ENCODE measurements at places on chromosomes 12 and 14.

DNA sequence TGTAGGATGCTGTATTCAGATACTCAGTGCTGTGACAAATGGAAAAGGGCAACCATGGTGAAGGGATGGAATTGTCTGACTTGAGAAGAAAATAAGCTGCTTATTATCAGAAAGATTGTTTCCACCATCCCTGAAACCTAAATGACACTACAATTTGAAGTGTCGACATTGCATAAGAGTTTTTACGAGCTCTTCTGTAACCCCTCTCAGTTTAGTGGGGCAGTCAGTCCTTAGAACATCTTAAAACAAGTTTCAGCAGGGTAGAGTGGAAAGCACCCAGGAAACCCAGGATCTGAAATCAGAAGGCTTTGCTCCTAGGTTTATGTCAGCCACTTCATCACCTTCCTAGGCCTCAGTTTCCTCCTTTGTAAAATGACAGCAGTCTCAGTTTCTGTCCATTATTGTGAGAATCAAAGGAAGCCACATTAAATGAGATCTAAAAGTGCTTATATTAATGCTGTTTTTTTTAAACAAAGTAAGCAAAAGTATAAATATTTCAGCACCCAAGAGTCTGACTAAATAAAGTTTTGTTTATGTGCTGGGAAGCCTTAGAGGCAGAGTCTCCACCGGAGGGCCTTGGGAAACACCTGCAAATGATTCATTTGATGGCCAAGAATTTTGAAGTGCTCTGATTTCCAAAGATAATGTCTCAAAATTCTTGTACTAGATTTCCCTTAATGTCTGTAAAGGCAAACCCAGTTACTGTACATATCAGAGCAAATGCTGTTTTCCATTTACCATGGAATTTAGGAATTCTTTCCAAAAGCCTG lies 1.8 kb downstream of the IFT43 start:
- no peak for DNase-seq

- no peak for DNase-seq
Observed at GRCh38 chr12:26512213-26512612, 316.8 kb downstream of the SSPN start.

DNA sequence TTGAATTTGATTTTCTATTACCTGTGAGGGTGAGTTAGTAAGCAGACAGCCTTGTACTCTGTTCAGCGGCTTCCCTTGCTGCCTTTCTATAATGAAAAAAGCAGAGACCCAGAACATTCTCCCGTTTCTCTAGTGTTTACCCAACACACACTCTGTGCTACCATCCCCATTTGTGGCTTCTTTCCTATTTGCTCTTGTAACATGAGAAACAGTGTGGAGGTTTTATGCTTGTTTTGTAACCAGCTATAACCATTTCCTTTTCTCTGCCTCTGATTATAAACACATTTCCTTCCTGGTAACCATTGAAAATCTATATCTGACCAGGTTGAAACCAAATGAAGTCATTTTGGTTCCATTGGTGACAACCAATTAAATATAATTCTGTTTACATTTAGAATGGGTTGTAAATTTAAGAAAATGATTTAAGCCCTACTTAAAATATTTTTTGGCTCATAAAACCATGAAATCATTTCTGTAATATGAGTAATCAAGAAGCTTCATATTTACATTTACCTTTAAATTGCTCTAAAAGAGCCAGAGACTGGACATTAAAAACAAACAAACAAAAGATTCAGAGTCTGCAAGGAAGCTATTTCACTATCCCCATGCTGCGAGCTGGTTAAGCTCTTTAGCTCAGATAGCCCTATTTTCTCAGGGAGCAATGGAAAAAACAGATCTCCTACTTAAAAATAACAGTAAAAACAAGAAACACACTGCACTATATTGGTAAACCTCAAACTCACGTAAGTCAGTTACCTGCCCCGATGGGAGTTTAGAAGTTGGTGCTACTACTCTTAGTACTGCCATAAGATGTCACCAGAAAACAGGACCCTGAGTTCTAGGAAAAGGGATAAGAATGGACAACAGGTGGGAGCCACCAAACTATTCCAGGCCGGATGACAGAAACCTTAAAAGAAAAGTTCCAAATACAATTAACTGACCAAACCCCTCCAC lies 206.5 kb upstream of the EEA1 start:
- DNase-seq: no peak

DNA sequence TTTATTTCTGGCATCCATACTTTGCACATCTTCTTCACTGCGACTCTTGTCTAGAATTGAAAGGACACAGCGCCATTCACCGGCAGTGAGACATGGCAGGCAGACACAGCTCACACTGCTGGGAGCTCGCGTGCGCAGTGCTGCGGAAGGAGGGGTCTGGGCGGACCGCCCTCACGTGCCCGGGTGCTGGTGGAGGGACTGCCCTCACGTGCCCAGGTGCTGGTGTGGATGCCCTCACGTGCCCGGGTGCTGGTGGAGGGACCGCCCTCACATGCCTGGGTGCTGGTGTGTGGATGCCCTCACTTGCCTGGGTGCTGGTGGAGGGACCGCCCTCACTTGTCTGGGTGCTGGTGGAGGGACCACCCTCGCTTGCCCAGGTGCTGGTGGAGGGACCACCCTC lies 27.9 kb upstream of the GOLGA3 start:
- DNase-seq: no peak

DNA sequence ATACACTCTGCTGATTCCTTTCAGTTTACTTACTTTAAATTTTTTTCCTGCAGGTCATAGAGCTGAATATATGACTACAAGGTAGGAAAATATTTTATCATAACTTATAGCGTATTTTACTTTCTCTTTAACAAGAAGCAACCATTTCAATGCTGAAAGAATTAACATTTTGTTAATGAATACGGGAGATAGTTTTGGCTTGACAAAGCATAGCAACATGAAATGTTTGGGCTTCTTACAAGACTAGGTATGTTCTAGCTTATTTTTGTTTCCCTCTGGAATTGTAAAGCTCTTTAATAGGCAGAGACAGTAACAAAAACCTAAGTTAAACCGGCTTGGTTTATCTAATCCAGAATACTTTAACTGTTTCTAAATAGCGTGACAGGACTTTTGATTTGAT lies 135.2 kb downstream of the KICS2 start:
- DNase-seq: no peak

DNA sequence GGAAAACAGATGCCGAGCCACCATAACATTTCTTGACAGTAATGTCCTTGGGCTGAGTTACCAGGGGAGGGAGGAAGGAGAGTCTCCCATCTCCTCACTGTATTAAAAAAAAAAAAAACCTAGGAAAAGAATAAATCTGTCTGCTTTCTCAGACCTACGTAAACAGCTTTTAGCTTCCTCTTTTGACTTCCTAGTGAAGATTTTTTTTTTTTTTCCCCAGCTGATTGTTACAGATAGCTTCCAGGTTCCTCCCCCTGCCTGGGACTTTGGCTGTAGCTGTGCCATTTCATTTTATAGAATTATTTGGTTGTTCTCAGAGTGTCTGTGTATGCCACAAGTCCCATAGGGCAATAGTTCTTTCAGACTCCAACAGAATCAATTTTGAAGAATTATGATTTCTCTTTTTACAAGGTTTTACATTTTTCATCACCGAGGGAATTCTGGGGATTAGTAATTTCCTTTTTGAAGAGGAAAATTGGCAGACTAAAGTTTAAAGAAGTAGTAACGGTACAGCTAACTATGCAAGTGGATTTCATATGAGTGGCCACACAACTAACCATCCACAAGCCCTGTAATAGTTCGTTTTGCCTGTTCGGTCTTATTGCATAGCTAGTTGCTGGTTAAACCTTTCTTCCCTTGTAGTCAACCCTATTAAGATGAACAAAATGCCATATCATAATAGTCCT lies 23.1 kb upstream of the GNS start:
- DNase-seq: no peak

GRCh38 chr12:59149995-59150642 lies 229.8 kb upstream of the LRIG3 start:
- DNase-seq: no peak

All from cortex of kidney (tissue), 1 donor.